Stimulated activated CD4-positive, alpha-beta T cell treated with anti-CD3 and anti-CD28 coated beads, Interleukin-1b, Interleukin-23, amount 100 ng/mL, for 4 hours (primary cell): ENCODE measurements at places on chromosomes 3 and 15.

DNA sequence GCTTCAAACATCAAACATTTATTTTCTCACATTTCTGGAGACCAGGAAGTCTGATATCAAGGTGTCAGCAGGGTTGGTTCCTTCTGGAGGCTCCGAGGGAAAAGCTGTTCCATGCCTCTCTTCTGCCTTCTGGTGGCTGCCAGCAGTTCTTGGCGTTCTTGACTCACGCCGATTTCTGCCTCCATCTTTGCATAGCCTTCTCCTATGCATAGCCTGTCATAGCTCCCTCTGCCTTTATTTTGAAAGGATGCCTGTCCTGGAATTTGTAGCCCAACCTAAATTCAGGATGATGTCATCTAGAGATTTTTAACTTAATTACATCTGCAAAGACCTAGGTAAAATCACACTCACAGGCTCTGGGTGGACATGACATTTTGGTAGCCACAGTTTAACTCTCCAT is 70.4 kb downstream of the RGMA start:
- DNase-seq: no peak

- no peak for DNase-seq
Measured at GRCh38 chr3:78606756-78607155, 1161.0 kb downstream of the ROBO1 start.

DNA sequence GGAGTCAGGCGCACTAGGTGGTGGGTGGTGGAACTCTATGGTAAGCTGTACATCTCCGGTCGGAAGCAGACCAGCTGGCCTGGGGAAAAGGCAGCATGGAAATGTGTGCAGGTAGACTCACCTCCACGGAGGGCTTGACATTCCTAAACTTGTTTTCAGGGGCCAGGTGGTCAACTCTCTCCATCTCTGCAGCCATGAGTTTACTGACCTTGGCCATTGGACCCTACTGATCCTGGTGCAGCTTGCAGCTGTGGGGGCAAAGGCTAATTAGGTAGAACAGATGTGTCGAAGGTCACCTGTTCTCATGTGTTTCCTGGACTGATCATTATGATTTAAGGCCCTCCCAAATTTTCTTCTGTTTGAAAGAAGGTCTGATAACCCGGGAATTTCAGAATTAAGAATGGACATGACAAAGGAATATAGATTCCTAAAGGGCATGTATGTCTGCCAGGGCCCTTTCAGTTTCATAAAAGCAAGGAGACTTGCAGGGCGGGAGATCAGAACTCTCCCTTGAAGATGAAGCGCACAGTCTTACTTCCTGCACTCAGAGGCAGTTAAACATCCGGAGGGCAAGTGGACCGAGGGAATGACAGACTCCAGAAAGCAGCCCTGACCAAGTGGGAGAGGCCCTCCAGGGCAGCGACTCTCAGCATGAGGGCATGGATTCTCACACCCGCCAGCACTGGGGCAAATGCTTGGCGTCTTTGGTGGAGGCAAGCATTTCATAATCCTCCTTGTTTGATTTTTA is 56.1 kb upstream of the CMTM7 start:
- DNase-seq: no peak

GRCh38 chr15:26771578-26772153 is 1.2 kb downstream of the GABRB3 start:
- no peak for DNase-seq

GRCh38 chr3:52053307-52054304 is 2.8 kb downstream of the DUSP7 start:
- peak; percentile 40 for DNase-seq

DNA sequence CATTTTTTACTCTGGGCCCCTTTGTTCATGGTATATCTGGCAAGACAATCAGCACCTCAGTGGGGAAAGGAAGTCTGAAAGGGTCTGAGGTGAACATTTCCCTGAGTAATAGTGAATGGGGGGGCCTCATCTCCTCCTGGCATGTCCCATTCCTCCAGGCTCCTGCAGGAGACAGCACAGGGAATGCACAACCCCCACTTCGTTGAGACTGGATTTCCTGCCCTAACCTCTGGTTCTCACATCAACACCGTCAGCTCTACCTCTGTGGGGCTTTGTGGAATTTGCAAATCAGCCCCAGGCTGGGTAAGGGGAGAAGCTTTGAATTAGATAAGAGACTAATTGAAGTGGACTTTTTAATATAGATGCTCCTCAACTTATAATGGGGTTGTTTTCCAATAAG is 168.3 kb upstream of the TRIM42 start:
- no peak for DNase-seq

DNA sequence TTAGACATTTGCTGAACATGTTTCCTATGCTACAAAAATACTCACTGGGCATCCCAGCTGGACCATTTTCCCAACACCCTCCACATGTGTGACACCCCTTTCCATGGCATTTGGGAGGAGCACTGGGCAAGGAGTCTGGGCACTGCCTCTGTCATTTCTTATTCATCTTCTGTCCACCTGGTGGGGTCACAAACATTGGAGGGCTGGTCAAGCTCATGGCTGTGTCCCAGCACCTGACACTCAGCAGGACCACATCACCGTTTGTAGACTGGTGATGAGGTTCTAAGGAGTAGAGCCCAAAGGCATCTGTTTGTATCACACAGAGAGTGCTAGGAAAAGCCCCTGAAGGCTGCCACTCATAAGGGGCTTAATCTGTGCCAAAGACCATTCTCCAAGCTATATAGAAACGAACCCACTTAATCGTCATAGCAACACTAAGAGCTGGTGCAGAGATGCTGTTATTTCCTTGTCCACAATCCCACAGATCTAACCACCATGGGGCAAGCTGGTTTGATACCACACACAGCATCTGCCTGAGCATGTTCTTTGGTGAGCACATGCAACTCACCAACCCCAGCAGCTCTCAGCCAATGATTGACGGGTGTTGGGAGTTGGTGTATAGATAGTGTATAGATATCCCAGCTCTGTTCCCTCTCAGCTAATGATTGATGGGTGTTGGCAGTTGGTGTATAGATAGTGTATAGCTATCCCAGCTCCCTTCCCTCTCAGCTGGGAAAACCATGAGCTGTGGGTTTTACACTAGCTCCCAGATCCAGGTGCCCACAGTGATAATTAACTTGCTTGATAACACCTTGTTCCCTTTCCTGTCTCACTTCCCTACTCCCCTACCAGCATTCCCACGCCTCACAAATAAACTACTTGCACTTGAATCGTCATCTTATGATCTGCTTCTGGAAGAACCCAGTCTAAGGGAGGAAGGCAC is 42.7 kb upstream of the ATP2B2 start:
- no peak for DNase-seq

- DNase-seq: no peak
Measured at GRCh38 chr15:84828086-84828908, 11.1 kb downstream of the ALPK3 start.

DNA sequence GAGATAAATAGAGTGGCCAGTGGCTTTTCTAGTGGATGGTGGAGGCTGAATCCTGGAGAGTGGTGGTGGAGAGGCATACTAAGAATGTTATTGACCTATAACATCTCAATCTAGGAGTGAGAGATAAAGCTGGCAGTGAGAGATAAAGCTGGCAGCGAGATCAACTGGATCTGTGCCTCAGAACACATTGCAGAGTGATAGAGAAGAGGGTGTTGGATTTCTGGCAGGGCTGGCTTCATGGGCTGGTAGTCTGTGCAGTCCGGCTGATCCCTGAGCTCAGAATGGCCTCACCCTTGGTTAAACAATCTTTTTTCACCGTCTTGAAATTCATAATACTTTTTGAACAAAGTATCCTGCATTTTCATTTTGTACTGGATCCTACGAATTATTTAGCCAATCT is 221.2 kb downstream of the NLGN1 start:
- no peak for DNase-seq

- no peak for DNase-seq
Measured at GRCh38 chr3:98811048-98811447, 47.9 kb downstream of the ST3GAL6 start.

- DNase-seq: no peak
Measured at GRCh38 chr3:149954812-149955211, 15.9 kb downstream of the PFN2 start.

- DNase-seq: peak; percentile 26
Measured at GRCh38 chr15:57541805-57542504, 49.7 kb upstream of the MYZAP start.

GRCh38 chr3:176274161-176274560 is 923.1 kb downstream of the TBL1XR1 start:
- DNase-seq: no peak

- no peak for DNase-seq
Measured at GRCh38 chr3:100454677-100455076, 37.7 kb upstream of the TMEM45A start.

- DNase-seq: no peak
Measured at GRCh38 chr3:94171954-94172353, 109.1 kb downstream of the NSUN3 start.

GRCh38 chr3:124829178-124829818 is 57.9 kb downstream of the ITGB5 start:
- DNase-seq: no peak

GRCh38 chr3:72597756-72598195 is 250.5 kb downstream of the SHQ1 start:
- no peak for DNase-seq

- DNase-seq: no peak
Measured at GRCh38 chr3:128933213-128933921, 53.9 kb downstream of the ACAD9 start.

- no peak for DNase-seq
Measured at GRCh38 chr3:106130384-106131198, 261.8 kb upstream of the CBLB start.

- no peak for DNase-seq
Measured at GRCh38 chr3:45017821-45018220, 8.3 kb upstream of the CLEC3B start.

DNA sequence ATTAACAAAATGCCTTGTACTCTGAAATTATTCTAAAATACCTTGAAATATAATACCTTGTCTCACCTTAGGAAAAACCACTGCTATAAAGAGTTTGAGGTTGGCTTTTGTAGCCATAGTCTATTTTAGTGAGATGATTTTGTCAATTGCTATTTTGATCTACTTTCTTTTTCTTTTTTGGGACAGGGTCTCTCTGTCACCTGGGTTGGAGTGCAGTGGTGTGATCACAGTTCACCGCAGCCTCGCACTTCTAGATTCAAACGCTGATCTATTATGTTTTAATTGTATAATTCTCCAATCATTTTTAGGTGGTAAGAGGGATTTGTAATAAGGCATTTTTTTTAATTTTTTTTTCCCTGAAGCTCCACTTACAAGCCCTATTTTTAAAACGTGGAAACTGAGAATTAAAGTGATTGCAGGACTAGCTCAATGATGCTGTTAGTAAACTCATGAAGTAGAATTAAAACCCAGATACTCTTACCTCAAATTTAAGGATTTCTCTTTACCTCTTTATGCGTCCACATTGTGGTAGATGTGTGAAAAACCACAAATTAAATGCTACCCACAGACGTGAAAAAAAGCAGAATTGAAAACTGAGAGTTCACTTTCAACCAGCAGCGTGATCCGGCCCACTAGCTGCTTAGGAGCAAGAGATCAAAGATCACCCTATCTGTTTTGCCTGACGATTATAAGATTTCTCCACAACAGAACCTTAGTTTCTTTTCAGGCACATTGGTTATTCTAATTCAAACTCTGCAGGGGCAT is 384.2 kb downstream of the CGGBP1 start:
- no peak for DNase-seq

DNA sequence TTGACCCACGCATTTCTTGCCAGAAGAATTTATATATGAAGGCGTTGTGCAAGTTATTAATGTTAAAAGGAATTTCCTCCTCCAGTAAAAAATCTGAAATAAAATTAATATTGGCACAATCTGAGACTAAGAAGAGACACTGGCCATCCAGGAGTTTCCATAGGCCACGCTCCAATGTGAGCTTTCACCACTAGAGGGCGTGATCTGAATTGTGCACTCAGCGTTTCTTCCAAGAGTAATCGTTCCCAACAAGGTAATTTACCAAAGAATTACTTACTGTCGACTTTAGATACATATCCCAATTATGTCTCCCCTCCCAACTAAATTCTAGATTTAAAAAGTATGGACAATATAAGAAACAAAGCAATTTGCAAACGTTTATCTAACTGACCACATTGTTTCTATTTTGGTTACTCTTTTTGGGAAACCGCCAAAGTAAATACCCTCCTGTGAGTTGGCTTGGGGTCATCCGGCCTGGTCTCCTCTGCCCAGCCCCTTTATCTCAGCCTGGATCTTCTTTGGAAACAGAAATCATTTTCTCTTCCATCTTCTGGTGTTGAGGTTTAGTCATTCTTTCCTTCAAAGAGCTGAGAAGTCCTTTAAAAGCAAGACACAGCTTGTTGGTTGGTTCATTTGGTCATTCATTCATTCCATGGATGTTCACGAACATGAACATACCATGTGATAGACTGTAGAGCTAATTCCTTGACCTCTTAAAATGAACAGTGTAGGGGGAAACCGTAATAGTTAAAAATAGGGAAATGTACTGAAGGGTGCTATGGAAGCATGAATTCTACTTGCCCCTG is 26.2 kb downstream of the POLR2M start:
- peak; percentile 14 for DNase-seq

- no peak for DNase-seq
Measured at GRCh38 chr15:64580696-64581407, 120.5 kb downstream of the ZNF609 start.

GRCh38 chr3:2061360-2061759 is 37.3 kb upstream of the CNTN4 start:
- DNase-seq: no peak

GRCh38 chr3:73766599-73767381 is 142.0 kb upstream of the PDZRN3 start:
- no peak for DNase-seq

DNA sequence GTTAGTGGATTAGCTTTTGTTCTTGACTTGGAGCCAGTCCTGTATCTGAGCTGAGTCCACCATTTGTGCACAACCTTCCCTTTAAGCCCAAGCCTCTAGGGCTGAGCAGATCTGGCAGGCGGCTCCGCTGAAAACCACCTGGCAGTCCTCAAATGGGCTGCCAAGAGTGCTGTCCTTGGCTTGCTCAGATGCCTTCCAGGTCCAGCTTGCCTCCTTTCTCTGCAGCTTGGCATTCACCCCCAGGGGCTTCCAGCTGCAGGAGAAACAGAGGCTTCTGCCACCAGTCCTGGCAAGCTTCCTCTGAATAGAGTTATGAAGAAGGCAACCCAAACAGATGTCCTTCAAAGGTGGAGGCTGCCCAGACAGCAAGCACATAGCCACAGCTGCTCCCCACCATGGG is 96.7 kb downstream of the LRTM1 start:
- no peak for DNase-seq

DNA sequence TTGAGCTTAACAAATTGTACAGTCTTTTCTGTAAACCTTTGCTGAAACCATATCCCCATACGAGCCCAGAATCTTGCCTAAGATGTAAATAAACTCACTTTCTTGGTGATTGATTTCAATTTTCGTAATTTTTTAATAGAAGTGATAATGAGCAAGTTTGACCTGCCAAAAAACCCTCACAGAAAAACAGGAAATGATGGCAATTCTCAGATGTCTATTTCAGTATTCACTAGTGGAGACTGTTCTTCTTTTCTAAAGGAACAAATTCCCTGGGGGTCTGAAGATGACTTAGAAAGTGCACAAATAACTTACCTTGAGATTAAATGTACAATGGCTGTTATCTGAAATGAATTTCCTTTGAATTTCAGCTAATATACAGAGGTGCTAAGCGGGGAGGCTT is 116.5 kb upstream of the CMC1 start:
- no peak for DNase-seq
